ENCODE measurements at places on chromosomes 7 and 10.

DNA sequence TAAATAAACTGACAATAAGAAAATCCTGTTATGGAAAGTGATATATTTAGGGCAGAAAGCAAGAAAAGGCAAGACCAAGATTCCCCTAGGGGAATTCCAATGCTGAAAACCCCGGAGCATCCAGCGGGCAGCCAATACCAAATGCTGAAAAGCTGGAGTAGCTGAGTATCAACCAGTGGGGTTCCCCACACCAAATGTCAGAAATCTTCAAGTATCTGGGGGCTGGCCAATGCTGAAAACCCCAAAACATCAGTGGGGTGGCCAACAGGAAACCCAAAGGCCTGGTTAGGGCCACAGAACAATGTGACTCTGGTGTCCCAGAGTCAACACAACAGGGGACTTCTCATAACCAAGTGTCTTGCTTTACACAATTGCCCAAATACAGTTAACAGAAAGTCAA, 271.8 kb upstream of the CACNA2D1 start:
- DNase-seq, result no peak

DNA sequence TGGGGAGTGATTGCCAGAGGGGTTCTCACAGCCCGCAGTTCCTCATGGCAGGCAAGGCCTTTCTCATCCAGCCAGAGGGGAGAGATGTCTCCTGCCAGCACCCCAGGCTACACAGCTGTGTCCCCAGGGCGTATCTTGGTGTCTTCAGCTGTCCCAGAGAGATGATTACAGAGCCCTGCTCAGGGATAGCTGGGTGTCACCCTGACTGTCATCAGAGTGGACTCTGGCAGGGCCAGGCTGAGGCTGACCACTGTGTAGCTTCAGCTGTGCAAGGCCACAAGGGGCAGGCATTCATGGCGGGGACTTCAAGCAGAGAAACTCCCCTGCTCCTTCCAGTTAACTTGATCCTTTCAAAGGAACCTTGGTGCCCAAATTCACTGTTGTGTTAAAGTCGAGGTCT, 124.2 kb downstream of the RGS10 start:
- no peak for DNase-seq

- DNase-seq, result no peak
Observed at GRCh38 chr7:157544226-157544625, 207.4 kb downstream of the DNAJB6 start.

DNA sequence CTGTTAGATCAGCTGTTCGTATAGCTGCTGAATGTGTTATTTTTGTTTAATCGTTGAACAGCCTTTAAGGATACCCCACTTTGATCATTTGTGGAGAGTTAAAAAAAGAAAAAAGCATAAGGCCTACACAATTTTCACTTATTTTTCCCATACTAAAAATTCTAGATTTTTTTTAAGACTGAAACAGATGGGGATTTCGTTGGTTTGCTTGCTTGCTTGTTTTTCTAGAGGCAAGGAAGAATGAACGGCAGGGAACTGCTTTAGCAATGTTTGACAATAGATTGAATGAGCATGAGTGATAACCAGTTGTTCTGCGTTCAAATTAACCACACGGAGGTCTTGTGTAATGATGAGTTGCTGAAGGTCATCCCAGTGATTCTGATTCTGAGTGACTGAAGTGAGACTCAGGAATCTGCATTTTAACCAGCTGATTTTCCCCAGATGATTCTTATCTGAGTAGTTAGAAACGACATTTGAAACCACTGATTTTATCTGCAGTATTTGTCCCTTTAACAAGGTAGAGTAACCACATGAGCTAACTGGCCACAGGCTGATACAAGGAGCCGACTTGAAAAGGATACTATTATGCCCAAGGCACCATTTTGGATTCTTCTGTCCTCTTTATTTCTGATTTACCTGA, 85.9 kb downstream of the GPR37 start:
- no peak for DNase-seq

GRCh38 chr7:81036057-81036456, 117.2 kb upstream of the SEMA3C start:
- DNase-seq, result no peak

DNA sequence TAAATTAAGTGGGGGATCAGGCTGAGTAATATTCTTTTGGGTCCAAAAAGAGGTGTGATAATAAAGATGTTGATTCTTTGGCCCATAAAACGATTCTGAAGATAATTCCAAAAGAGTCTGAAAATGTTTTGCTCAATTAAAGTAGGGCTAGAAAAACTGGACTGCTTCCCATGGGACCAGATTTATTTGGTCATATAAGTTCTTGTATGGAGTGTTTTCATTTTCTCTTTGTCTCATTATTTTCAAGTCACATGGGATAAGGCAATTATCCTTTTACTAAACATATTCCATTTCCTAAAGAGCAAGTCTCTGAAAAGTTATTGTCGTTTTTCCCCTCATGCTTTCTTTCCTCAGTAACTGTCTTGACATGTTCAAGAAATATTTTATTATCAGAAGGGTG, 41.5 kb downstream of the CDK6 start:
- no peak for DNase-seq

DNA sequence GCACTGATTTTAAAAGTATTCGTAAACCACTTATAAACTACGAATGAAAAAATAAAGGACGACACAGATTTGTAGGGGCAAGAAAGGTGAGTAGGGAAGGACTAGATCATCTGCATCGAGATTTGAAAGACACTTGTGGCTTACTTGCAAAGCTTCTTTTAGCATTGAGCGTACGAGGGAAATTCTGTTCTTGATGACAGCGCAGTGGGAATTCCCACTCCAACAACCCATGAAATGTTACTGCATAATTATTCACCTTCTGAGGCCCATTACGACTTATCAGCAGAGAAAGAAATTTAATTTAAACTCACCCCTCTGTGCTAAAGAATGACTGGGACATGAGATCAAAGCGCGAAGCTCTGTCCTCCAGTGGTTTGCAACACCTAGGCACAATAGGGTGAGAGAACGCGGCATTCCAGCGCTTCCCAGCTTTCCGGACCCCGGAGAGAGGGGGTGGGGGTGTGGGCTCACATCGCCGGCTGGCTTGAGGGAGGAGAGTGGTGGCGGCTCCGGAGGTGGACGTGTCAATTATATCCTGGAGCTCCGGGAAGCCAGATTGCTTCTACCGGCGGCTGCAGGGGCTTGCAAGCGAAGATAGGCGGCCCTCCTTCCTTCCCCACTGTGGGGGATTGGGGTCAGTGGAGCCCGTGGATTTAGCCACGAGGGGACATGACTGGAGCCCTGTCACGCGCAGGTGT, 10.3 kb downstream of the SP8 start:
- no peak for DNase-seq

- DNase-seq, result no peak
Observed at GRCh38 chr7:1800902-1801301, 130.8 kb downstream of the ELFN1 start.

DNA sequence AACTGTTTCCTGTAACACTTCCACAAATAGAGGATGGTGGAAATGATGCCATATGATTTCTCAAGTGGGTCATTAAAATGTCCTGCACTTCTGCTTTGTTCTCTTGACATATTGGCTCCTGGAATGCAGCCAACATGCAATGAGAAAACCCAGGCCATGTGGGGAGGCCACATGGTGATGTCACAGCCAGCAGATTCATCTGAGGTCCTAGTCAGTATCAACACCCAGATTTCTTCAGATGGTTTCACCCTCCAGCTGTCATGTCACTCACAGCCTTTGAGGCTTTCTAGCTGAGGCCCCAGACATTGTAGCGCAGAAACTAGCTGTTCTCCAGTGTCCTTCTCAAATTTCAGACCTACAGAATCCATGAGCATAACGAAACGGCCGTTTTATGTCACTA, 102.3 kb upstream of the NUPR2 start:
- DNase-seq, result no peak
